Pancreas (tissue), 10 donors: ENCODE measurements at places on chromosomes 6 and 20. TPM values are rescaled to one million over a fixed set of nuclear protein-coding genes. Genes with fewer than 3 reads are reported as not detected.

- no peaks in the 10 kb centered on the region for H3K27me3 ChIP-seq
- no peaks in the 10 kb centered on the region for H3K36me3 ChIP-seq
These were observed 1.8 kb downstream of the TUBE1 start for GRCh38 chr6:112085286-112086065.

DNA sequence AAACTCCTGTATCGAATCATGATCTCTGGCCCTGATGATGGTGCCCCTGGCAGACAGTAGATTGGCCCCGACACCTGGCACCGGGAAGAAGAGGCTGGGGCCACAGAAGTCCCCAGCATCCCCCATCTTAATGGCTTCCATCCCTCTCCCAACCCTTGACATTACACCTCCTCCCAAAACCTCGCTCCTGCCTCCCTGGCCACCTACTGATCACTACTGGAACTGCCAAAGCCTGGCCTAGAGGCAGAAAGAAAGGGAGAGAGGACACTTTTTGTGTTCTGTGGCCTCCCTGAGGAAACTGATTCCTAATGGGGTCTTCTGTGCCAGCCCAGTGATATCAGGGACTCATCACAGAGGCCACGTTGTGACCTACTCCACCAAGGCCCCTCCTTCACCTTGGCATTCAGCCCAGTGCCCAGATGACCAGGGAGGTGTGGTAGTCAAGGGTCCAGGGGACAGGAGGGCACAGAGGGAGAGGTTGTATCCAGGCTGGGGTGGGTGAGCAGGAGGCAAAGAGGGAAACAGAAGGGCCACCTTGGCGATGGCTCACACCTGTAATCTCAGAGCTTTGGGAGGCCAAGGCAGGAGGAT is 6.1 kb downstream of the C20orf173 start:
- no peak overlapping the region for H3K27ac ChIP-seq
- no peak for DNase-seq
- no peaks in the 10 kb centered on the region for H3K36me3 ChIP-seq

DNA sequence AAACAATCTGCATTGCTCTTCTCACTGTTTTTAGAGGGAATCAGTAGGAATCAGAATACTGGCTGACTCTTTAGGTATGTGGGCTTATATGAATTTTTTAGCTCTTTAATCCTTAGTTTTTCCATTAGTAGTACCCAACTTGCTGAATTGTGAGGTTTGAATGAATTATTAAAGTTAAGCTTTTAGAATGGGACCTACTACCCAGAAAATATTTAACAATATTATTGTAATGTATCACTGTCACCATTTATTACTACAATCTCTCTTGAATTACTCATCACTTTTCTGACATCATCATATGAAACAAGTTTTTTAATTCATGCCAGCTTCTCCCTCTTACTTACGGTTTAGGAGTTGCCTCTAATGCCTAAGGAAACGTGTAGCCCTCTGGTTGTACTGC is 212.7 kb downstream of the BCKDHB start:
- DNase-seq, result no peak
- H3K4me3 ChIP-seq, result no peak overlapping the region
- no peak overlapping the region for H3K27ac ChIP-seq
- no peaks in the 10 kb centered on the region for H3K4me1 ChIP-seq

CBLN4 gene
- 0.51 TPM for total RNA-seq

- no peak overlapping the region for H3K27ac ChIP-seq
- peak overlapping the region; percentile 59 for H3K4me3 ChIP-seq
- no peaks in the 10 kb centered on the region for H3K36me3 ChIP-seq
- peaks cover 4% of the 10 kb centered on the region for H3K4me1 ChIP-seq
These were observed 835 bp downstream of the PRR18 start for GRCh38 chr6:166307082-166308032.

- H3K4me3 ChIP-seq, result no peak overlapping the region
- H3K27ac ChIP-seq, result no peak overlapping the region
- DNase-seq, result no peak
- no peaks in the 10 kb centered on the region for H3K36me3 ChIP-seq
- no peaks in the 10 kb centered on the region for H3K27me3 ChIP-seq
These were observed 82.3 kb downstream of the SYNE1 start for GRCh38 chr6:152554851-152555250.

BNIP5 gene
- 37.5 TPM for total RNA-seq

- no peaks in the 10 kb centered on the region for H3K36me3 ChIP-seq
- H3K4me3 ChIP-seq, result no peak overlapping the region
- H3K27me3 ChIP-seq, result no peaks in the 10 kb centered on the region
- no peaks in the 10 kb centered on the region for H3K4me1 ChIP-seq
- DNase-seq, result no peak
These were observed 10.6 kb downstream of the ORC3 start for GRCh38 chr6:87600576-87600975.

NCOA5 gene
- total RNA-seq, result 9.6 TPM

GRCh38 chr6:47168180-47168579 is 126.0 kb upstream of the ADGRF1 start:
- H3K4me3 ChIP-seq, result no peak overlapping the region
- no peak for DNase-seq
- no peaks in the 10 kb centered on the region for H3K27me3 ChIP-seq

GCLC gene
- total RNA-seq, result 18.8 TPM

DNA sequence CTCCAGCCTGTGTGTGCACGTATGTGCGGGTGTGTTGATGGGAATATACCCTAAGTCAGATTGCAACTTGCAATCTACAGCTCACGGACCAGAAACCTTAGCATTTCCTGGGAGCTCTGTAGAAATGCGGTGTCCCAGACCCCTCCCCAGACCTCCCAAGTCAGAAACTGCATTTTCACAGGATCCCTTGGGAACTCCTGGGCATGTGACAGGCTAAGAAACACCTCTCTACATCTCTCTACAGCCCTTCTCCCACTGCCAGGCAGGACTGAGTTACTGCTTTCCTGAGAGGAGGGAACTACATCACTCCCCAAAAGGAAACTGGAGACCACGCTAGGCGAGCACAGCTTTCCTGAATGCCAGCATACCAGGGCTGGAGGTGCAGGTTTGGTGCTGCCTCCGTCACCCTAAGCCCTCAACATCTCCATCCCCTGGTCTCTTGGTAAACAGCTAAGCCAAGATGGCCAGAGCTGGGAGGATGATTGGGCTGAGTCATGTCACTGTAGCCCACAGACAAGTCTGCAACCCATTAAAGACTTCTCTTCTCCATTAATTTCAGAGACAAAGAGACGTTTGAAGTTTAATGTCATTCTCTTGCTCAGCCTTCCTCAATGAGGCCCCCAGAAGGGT is 194.4 kb downstream of the BMP7 start:
- no peaks in the 10 kb centered on the region for H3K27me3 ChIP-seq
- H3K4me1 ChIP-seq, result no peaks in the 10 kb centered on the region
- no peak for DNase-seq

DNA sequence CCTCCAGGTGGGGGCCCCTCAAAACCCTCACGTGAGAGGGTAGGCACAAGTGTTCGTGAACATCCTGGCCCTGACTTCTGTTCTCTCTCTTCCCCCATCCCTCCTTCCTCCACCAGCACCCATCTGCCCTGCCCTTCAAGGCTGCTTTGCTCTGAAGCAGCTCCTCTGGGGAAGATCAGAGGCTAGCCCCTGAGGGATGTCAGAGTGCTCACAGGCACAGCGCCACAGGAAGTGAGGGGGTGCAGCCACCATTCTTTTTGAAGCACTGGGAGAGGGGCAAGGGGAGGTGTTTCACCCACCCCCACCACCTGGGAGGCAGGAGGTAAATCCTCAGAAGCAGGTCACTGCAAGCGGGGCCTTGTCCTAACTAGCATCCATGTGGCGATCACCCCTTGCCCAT is 11.4 kb downstream of the MOCS1 start:
- no peaks in the 10 kb centered on the region for H3K27me3 ChIP-seq
- no peak for DNase-seq
- H3K36me3 ChIP-seq, result no peaks in the 10 kb centered on the region
- no peak overlapping the region for H3K27ac ChIP-seq

DNA sequence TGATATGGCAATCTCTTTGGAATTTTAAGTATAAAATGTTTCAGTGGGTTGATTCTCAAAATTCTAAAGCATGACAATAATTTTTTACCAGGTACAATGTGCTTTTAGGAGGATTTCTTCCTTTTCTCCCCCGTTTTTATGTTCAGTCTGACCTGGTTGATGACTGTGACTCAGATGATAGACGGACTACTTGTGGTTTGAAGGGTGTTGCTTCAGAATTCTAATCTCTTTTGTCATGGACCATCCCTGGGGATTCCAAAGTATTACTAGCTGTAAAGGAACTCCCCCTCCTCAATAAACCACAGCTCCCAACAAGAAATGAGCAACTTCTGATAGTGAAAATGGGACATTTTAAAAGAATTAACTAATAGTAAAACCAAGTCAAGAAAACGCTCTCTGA is 34.9 kb upstream of the TNFAIP3 start:
- H3K36me3 ChIP-seq, result no peaks in the 10 kb centered on the region
- H3K4me3 ChIP-seq, result no peak overlapping the region
- H3K4me1 ChIP-seq, result no peaks in the 10 kb centered on the region
- no peak for DNase-seq

GRCh38 chr20:38217791-38218565 is 42.6 kb downstream of the KIAA1755 start:
- H3K36me3 ChIP-seq, result no peaks in the 10 kb centered on the region
- H3K27ac ChIP-seq, result no peak overlapping the region
- no peaks in the 10 kb centered on the region for H3K4me1 ChIP-seq
- DNase-seq, result no peak

GRCh38 chr6:125379174-125379573 is 77.4 kb upstream of the HDDC2 start:
- H3K4me1 ChIP-seq, result no peaks in the 10 kb centered on the region
- no peak overlapping the region for H3K27ac ChIP-seq
- no peaks in the 10 kb centered on the region for H3K36me3 ChIP-seq
- H3K4me3 ChIP-seq, result no peak overlapping the region
- no peaks in the 10 kb centered on the region for H3K27me3 ChIP-seq

GRCh38 chr6:11972270-11972669 is 39.8 kb upstream of the HIVEP1 start:
- peaks cover 2% of the 10 kb centered on the region for H3K4me1 ChIP-seq
- H3K4me3 ChIP-seq, result no peak overlapping the region
- H3K36me3 ChIP-seq, result no peaks in the 10 kb centered on the region
- no peak overlapping the region for H3K27ac ChIP-seq
- H3K27me3 ChIP-seq, result no peaks in the 10 kb centered on the region

B4GALT5 gene
- total RNA-seq, result 10.1 TPM

SLC12A5 gene
- total RNA-seq, result 1.2 TPM

HLA-DRA gene
- 414 TPM for total RNA-seq

GRCh38 chr6:21457647-21458046 is 135.9 kb upstream of the SOX4 start:
- DNase-seq, result no peak
- no peaks in the 10 kb centered on the region for H3K4me1 ChIP-seq
- no peak overlapping the region for H3K27ac ChIP-seq
- H3K4me3 ChIP-seq, result no peak overlapping the region

DNA sequence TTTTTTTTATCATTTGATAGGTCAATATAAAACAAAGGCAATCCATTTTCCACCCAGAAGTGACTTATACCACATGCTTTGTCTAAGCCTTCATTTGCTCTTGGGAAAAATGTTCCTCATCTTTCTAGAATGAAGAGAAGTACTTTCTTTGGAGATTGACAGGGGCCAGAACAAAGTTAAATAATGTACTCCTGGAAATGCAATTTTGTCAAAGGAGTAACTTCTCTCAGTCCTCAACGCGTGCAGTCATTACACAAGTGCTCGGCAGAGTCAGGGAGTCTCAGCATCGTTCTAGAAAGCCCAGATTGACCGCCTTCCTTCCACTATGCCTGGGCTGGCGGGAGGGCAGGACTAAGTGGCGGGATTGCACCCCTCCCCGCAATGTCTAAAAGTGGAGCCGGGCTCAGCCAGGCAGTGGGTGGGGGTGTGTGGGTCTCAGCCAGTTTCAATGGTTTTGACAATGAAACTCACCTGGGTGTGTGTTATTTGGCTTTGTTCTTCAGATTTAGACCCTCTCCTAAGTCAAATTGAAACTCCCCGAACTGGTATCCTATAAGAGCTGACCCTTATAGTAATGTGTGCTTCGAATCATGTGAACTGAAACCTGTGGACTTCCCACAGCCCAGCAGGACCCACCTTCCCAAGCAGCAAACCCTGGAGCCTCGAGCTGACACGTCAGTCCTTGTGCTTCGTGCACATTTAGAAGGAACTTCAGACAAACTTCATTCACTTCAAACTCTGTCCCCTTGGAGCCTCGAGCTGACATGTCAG is 63.2 kb upstream of the DUSP22 start:
- H3K36me3 ChIP-seq, result no peaks in the 10 kb centered on the region
- DNase-seq, result no peak
- H3K27me3 ChIP-seq, result no peaks in the 10 kb centered on the region
- no peaks in the 10 kb centered on the region for H3K4me1 ChIP-seq

DNA sequence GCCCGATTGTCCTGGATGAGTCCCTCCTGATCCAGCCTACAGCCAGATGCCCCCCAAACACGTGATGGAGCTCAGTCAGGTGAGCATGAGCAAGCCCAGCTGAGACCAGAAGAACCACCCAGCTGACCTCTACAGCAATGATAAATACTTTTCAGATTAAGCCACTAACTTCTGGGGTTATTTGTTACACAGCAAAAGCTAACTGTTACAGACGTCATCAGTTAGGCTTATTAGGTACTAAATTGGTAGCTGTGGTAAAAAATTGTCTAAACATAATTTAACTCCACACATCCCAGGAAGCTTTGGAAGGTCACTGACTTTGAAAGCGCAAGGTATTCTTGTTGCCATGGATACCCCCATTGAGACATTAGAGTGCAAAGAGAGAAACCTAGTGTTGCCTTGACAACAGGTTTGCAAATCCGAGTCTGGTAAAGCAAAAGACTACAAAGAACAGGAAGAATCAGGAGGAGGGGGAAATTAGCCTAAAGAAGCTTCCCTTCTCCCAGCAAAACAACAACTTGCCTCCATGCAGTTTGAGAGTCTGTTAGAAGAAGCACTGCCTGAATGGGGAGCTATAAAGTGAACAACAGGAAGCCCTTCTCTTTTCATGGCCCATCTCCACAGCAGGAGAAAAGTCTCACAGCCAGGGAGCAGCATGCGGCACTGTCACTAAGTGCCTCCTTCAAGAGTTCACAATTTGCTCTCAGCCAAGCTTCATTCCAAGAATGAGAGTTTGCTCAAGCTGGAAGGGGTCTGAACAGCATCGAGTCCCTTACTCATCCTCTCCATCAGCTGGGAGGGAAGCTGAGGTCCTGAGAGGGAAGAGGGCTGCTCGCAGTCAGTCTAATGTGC is 41.7 kb upstream of the ZNF831 start:
- no peaks in the 10 kb centered on the region for H3K4me1 ChIP-seq
- DNase-seq, result no peak
- no peak overlapping the region for H3K27ac ChIP-seq
- H3K36me3 ChIP-seq, result no peaks in the 10 kb centered on the region

DNA sequence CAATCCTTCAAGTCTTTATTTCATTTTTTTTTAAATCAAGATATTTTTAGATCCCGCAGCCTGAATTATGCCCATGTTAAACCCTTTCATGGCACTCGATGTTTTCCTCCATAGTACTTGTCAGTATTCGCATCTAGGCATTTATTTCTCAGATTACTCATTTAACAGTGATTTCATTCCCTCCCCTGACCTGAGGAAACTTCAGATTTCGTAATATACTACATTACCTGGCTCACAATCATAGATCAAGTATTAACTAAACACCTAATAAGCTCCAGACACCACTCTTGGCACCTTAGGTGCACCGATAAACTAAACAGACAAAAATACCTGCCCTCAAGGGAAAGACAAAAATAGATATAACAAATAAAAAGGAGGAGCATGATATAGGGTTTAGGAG is 413.2 kb upstream of the GJE1 start:
- DNase-seq, result no peak
- H3K4me3 ChIP-seq, result no peak overlapping the region
- H3K4me1 ChIP-seq, result no peaks in the 10 kb centered on the region
